ENCODE measurements at places on chromosomes 11 and 22.

- no peak for DNase-seq
Measured at GRCh38 chr11:3782963-3783362, 14.4 kb downstream of the NUP98 start.

DNA sequence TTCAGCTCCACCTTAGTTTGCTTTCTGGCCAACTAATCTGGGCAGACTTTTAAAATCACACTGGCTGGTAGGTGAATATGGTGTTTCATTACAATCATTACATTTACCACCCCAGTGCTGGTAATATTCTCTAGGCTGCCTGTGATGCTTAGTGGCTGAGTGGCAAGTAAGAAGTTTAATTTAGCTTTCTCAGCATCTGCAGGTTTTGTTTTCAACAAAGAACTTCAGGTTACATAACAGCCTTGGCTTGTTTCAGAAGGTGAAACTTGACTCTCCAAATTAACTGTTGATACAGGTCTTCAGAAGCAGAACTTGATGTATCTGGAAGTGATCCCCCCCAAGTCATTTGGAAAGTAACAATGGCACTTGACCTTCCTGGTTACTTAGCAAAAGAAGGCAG lies 423.3 kb upstream of the CCDC90B start:
- no peak for DNase-seq

GRCh38 chr11:93187290-93187689 lies 10.5 kb downstream of the SLC36A4 start:
- DNase-seq, result no peak

GRCh38 chr11:12802418-12803085 lies 128.3 kb downstream of the TEAD1 start:
- no peak for DNase-seq

- no peak for DNase-seq
Measured at GRCh38 chr11:121265586-121265985, 27.0 kb upstream of the SC5D start.

All from stimulated activated CD8-positive, alpha-beta memory T cell treated with anti-CD3 and anti-CD28 coated beads, Interleukin-4, amount 100 ng/mL, for 4 hours (primary cell).